Stimulated activated CD4-positive, alpha-beta T cell treated with anti-CD3 and anti-CD28 coated beads, Interleukin-15, amount 100 ng/mL, for 1 hour (primary cell): ENCODE measurements at places on chromosomes 6 and 20.

DNA sequence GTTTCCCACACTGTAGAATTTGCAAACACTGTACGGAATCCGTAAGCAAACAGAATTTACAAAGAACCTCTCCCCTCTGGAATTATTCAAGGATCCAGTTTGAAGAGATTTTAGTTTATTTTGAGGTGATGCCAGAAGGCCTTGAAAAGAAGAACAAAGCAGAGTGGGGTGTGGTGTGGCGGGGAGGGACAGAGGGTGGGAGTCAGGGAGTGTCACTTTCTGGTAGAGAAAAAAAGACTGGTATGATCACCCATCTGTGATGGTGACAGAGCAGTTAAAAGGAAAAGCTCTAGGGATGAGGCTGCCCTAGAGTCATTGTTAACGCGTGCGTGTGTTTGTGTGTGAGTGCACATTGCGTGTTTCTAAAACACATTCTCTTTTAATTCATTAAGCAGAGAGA is 97.0 kb upstream of the F13A1 start:
- DNase-seq = no peak

DNA sequence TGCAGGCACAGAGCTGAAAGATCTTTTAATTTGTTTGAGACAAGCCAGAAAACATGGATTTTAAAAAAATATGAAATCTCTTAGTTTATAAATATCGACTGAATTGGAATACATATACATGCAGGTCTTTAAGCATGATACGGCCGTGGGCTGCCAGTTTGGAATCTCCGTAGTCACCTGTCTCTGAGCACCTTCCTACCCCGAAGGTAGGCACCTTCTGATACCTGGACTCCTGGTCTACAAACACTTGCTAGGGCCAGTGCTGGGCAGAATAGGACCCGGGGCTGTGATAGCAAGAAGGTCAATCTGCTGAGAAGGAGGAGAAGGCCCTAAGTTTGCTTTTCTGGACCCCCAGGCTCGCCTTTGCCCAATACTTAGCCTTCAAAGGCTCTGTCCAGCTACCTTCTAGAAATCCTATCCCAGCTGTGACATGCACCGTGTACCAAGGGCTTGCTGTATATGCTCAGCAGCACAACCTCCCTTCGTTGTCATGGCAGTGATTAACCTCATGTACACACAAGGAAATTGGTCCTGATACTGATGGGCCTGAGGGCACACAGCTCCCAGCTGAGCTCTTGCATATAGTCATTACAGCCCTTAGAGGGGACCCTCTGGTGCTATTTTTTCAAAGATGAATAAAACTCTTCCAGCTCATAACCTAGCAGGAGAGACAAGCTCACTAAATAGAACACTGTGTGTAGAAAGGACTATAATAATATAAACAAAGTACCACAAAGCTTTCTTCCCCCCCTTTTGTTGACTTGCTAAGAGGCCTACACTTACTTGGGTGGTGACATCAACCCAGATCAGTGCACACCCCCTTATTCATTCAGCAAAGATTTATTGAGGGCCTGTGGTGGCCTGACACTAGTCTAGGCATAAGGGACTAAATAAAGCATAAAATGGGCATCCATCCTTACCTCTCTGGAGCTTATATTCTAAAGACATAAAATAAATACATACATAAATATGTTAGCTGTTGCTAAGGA is 17.7 kb downstream of the SNPH start:
- no peak for DNase-seq

GRCh38 chr6:85756982-85757381 is 114.3 kb upstream of the SYNCRIP start:
- DNase-seq = no peak

DNA sequence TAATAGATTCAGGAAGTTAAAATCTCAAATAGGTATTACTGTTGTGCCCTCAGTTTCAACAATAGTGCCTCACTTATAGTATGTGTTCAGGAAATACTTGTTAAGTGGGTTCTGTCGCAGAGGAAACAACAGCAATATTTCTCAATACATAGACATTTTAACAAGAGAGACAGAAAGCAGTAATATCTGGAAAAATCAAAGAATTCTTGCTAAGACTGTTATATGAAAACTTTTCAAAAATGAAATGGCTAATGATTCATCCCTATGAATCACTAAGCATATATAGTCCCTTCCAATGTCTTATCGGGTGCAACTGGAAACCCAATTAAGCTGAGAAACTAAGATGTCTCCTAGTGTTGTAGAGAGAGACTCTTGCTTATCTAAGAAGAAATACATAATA is 668.9 kb downstream of the TFAP2A start:
- DNase-seq = no peak

- DNase-seq = no peak
Observed at GRCh38 chr6:122081921-122082320, 317.5 kb upstream of the HSF2 start.

DNA sequence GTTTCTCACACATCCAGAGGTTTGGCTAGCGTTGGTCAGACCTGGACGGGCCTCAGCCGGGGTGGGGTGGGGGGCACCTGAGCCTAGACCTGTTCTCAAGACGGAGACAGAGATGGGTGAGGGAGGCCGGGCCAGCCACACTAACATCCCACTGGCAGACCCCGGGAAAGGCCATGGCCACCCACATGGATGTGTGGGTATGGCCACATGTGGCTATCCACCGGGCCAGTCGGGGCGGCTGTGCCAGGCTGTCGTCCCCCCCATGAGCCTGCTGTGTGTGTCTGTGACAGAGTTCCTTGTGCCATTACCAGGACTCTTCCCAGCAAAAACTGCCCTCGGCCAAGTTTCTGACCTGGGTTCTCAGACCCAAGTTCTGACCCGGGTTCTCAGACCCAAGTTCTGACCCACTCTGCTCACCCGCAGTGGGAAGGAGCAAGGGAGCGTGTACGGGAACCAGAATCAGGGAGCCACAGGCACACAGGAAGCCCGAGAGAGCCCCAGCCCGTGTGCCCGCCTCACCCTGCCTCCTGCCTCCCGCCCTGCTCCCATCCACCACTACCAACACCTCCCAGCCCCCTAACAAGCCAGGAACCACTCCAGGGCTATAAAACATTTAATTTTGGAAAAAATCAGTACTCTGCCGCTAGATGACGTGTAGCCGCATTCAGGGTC is 255.5 kb downstream of the TAF4 start:
- DNase-seq = no peak

- no peak for DNase-seq
Observed at GRCh38 chr20:9129756-9130155, 60.9 kb downstream of the PLCB4 start.

DNA sequence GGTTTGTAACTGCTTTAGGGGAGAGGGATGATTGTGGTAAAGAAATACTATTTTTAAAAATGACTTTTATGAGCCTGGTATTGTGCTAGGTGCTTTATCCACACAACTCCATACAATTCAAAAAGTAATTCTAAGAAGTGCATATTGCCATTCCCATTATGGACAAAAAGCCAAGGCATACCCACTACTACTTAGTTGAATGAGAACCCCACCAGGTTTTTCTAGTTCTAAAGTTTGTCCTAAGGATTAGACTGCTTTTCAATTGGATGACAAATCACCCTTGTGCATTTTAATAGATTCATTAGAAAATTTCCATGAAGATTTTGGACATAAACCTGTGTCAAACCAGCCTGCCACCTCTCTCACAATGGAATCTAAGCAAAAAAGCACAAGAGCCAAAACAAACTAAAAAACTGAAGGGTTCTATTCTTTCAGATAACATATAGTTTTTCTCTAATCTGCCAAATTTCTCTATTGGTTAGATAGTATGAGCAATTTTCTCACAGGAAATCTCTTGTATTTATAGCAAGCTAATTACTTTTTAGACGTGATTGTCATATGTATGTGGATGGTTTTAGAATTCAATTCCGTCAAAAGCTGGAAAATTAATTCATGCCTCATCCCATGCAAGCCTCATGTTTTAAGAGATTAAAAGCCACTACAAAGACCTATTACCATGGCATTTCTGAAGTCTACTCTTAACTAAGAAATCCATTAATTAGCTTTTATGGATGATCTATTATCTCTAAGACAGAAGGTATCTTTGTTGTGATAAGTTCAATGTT is 325.5 kb downstream of the RNGTT start:
- no peak for DNase-seq

- DNase-seq = no peak
Observed at GRCh38 chr20:11509776-11510175, 407.9 kb upstream of the BTBD3 start.

DNA sequence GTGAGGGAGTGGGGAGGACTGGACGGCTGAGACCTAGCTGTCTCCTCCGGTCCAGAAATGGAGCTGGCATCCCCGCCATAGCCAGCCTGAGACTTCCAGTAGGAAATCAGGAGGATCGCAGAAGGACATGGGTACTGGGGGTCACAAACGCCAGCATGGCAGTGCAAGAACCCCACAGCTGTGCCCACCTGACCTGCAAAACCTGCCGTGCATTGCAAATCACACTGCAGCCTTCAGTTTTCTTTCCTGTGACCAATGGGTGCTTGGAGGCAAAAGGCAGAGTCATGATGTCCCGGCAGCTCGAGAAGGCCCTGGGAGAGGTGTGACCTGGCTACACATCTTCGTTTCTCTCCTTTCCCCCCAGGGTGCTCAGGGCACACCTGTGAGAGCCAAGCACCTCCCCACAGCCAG is 23.3 kb upstream of the PHACTR3 start:
- DNase-seq = no peak
